ENCODE measurements at places on chromosomes 4 and X.

DNA sequence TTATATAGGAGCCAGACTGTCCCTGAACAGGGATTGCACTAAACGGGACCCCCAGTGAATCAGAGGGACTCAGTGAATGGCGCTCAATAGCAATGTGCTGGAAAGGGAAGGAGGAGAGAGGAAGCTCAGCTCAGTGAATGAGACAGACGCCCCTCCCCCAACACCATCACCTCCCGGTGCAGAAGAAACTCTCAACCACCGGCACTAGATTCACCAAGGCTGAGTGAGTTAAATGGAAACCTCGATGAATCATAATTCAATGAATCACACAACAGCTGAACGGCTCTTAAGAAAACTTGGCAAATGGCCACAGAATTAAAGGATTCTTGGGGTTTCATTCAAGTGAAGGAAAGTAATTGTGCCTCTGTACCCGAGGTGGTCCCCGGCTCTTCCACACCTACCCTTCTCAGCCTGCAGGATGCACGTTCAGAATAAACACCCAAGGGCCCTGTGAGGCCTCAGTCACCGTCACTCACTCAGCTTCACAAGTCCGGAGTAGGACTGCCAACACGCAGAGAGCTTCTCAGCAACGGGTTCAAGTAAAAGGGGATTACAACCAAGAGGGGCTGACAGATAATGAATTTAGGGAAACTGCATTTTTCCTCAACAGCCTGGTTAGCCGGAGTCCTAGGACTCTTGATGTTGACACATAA is 29.3 kb downstream of the CRMP1 start:
- no peak for DNase-seq

DNA sequence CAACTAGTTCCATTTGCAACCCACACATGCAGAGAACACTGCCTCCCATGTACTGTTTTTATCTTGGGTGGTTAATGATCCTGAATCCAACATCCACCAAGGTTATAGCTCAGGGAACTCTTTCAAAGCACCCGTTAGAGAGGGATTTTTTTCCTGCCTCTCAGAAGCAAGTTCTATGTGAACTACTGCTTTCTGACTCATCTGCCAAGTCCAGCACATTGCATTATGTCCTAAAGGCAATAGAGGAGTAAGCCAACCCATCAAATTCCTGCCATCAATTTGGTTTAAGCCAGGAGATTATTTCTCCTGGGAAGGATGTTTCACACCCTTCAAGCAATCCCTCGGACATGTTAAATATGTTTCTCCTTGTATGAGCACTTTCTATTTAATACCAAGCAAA is 334.5 kb downstream of the GASK1B start:
- DNase-seq, result no peak

- peak; percentile 82 for DNase-seq
Observed at GRCh38 chr4:5186271-5187064, 135.2 kb downstream of the STK32B start.

DNA sequence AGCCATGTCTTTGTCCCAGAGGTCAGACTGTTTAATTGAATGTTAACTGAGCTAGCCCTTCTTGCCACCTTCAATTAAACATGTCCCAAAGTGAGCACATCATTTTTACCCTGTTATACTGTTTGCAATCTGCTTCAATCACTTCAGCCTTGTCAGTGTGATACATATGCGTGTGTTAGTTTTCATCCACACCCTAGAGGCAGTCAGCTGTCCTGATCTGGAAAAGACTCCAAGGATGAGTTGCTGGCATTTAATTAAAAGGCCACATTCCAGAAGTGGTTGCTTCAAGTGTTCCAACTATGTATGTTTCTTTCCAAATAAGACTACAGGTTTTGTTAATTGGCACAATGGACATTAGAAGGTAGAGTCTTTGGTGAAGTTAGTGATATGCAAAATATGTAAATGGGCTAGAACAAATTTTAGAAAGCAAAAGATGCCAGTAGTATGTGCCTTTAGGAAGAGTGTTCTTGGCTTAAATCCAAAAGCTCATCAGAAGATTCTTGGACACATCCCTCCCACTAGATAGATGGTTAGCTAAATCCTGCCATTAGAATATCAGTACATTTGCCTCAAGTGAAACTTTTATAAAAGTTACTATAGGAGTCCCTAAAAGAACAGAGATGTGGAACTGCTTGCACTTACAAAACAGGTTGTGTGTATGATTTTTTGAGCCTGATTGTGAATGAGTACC is 79.5 kb upstream of the SLIT2 start:
- DNase-seq, result no peak

Measured in SK-N-DZ (cell line).